ENCODE measurements at places on chromosomes 1 and 21. TPM values are rescaled to one million over a fixed set of nuclear protein-coding genes. Genes with fewer than 3 reads are reported as not detected.

The GBP4 gene
- 0.94 TPM for total RNA-seq

The OR2L2 gene
- total RNA-seq, result not detected

The LCE2A gene
- not detected for total RNA-seq

The PSRC1 gene
- total RNA-seq, result 7.2 TPM

The GUK1 gene
- 263 TPM for total RNA-seq

The CNTN2 gene
- not detected for total RNA-seq

The GLRX2 gene
- 7.0 TPM for total RNA-seq

The FOXD2 gene
- not detected for total RNA-seq

The SLC2A5 gene
- 5.8 TPM for total RNA-seq

The TGFB2 gene
- 2.1 TPM for total RNA-seq

The KIAA1614 gene
- 7.9 TPM for total RNA-seq

The GPR161 gene
- 5.7 TPM for total RNA-seq

The RCAN1 gene
- total RNA-seq, result 14.3 TPM

The BMP8A gene
- 0.15 TPM for total RNA-seq

The PGLYRP3 gene
- total RNA-seq, result not detected

The OR2M4 gene
- total RNA-seq, result not detected

The DCST2 gene
- total RNA-seq, result 0.06 TPM

The FAM163A gene
- total RNA-seq, result not detected

The SLC30A7 gene
- total RNA-seq, result 22.6 TPM

The RIIAD1 gene
- not detected for total RNA-seq

The FAM43B gene
- 1.2 TPM for total RNA-seq

The DDOST gene
- total RNA-seq, result 264 TPM

Data from cardiac ventricle fibroblast (primary cell).